ENCODE measurements at places on chromosomes 12 and 14. TPM values are rescaled to one million over a fixed set of nuclear protein-coding genes. Genes with fewer than 3 reads are reported as not detected.

- H3K4me1 ChIP-seq = peaks cover 11% of the 10 kb centered on the region
- H3K4me3 ChIP-seq = peak within 1 kb of the TSS; percentile 78
- H3K36me3 ChIP-seq = no peaks in the 10 kb centered on the region
- peak; percentile 76 for DNase-seq
Measured at GRCh38 chr14:104977681-104978653, at the start of gene AHNAK2. Gene AHNAK2 (minus strand): TSS chr14:104978374. CDS start chr14:104978237, 137 bp downstream.

GRCh38 chr14:77139540-77140358 is 1.8 kb downstream of the ZDHHC22 start:
- H3K4me3 ChIP-seq = peak overlapping the region; percentile 61
- peaks cover 93% of the 10 kb centered on the region for H3K27me3 ChIP-seq
- DNase-seq = no peak
- H3K36me3 ChIP-seq = no peaks in the 10 kb centered on the region
- H3K4me1 ChIP-seq = peaks cover 17% of the 10 kb centered on the region

DNA sequence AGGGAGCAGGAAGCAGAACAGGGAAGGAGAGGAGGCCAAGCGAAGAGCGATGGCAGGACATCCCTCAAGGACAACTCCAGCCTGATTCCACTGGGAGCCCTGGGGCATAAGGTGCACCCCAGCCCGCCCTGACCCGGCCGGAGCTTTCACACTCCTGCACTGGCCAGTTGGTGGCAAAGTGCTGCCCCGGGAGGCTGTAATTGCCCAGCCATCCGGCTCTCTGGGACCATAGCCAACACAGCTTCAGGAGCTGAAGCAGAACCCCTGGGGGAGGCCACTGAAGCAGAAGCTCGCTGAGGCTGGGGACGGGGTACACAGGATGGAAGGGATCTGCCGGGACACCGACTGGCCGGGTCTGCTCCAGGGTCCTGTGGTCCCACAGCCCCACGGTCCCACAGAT is 41.9 kb upstream of the BEGAIN start:
- H3K27me3 ChIP-seq = peaks cover 50% of the 10 kb centered on the region
- no peaks in the 10 kb centered on the region for H3K4me1 ChIP-seq
- no peaks in the 10 kb centered on the region for H3K36me3 ChIP-seq

- H3K36me3 ChIP-seq = no peaks in the 10 kb centered on the region
- peaks cover 13% of the 10 kb centered on the region for H3K4me1 ChIP-seq
- no peaks in the 10 kb centered on the region for H3K27me3 ChIP-seq
- H3K27ac ChIP-seq = no peak overlapping the region
Measured at GRCh38 chr12:66051361-66051760, 79.2 kb downstream of the LLPH start.

DNA sequence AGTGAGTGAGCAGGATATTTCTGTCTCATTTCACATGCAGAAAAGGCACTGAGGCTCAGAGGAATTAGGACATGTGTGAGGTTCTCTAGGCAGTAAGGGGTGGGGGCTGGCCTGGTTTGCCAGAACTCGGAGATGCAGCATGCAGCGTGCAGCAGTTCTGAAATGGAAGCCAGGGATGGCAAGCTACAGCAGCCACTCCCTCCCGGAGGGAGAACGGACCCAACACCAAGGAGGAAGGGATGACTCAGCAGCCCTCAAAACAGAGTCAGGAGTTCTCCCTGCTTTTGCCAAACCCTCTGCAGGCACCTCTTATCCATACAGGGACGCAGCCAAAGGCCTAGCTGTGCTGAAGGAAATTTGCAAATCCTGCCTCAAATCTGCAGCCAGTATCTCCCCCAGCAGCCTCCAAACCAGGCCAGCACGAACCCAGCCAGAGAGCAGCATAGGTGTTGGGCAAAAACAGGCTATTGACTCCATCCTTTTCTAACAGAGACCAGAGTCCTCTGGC is 10.3 kb upstream of the SERPINA3 start:
- DNase-seq = no peak
- H3K36me3 ChIP-seq = no peaks in the 10 kb centered on the region
- no peak overlapping the region for H3K27ac ChIP-seq
- H3K4me3 ChIP-seq = no peak overlapping the region
- peaks cover 2% of the 10 kb centered on the region for H3K27me3 ChIP-seq
- peaks cover 29% of the 10 kb centered on the region for H3K4me1 ChIP-seq

The TAS2R8 gene
- total RNA-seq = 0.42 TPM

Measured in mesothelial cell of epicardium (in vitro differentiated cells).